HS-27A (cell line): ENCODE measurements at places on chromosomes 12 and 14.
A peak's percentile ranks its signal among the peaks of the same experiment; 100 is the strongest.

DNA sequence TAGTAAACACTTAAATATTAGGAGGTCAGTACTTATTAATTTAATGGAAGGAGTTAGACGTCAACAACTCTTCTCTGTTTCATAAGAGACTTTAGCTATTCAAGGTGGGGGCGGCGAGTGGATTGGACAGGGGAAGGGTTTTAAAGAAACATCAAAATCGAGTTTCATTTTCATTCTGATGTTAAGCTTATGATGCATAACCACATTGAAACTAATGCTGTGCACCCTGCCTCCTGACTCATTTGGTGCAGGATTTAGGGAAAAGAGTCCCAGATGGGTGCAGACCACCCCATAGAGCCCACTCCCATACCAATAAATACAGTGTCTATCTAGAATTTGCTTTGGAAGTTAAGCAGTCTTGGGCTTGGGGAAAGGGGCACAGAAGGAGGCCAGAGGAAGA, 7.4 kb downstream of the ZBTB39 start:
- no peak for DNase-seq

- no peak for DNase-seq
Measured at GRCh38 chr14:57982804-57983634, 117.1 kb upstream of the SLC35F4 start.

DNA sequence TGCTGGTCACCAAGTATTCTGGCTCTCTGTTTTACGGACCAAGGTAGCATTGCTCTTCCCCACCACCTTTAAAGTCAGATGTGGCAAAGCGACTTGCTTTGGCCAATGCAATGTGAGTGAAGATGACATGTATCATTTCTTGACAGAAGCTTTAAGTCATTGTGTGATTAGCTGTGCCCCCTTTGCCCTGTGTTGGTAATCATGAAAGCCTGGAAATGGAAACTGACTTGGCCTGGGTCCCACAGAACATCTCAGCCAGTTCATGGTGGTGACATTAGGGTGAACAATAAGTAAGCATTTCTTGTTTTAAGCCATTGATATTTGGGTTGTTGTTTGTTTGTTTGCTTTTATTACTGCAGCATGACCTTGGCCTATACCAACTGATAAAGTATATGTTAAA, 15.9 kb upstream of the YLPM1 start:
- DNase-seq, result no peak

DNA sequence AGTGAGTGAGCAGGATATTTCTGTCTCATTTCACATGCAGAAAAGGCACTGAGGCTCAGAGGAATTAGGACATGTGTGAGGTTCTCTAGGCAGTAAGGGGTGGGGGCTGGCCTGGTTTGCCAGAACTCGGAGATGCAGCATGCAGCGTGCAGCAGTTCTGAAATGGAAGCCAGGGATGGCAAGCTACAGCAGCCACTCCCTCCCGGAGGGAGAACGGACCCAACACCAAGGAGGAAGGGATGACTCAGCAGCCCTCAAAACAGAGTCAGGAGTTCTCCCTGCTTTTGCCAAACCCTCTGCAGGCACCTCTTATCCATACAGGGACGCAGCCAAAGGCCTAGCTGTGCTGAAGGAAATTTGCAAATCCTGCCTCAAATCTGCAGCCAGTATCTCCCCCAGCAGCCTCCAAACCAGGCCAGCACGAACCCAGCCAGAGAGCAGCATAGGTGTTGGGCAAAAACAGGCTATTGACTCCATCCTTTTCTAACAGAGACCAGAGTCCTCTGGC, 10.3 kb upstream of the SERPINA3 start:
- DNase-seq, result no peak

DNA sequence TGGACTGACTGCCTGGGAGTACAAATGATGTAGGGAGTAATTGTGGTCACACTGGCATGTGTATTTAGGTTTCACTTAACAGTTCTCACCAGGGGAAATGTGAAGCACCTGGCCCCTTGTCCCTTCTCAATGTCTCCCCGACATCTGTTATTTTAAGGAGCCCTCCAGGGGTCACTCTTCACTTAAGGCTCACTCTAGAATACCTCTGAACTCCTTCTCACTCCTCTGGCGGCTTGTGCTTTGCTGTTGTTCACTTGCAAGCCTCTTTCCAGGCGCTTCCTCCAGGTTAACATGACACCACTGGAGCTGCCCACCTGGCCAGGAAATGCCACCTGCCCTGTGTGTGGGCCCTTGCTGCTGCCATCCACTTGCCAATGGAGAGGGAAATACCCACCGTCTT, 56.5 kb upstream of the GZMB start:
- DNase-seq, result no peak

GRCh38 chr12:124509676-124510300, 57.6 kb downstream of the NCOR2 start:
- no peak for DNase-seq

- DNase-seq, result no peak
Measured at GRCh38 chr14:101191101-101191720, 287.7 kb upstream of the RTL1 start.

DNA sequence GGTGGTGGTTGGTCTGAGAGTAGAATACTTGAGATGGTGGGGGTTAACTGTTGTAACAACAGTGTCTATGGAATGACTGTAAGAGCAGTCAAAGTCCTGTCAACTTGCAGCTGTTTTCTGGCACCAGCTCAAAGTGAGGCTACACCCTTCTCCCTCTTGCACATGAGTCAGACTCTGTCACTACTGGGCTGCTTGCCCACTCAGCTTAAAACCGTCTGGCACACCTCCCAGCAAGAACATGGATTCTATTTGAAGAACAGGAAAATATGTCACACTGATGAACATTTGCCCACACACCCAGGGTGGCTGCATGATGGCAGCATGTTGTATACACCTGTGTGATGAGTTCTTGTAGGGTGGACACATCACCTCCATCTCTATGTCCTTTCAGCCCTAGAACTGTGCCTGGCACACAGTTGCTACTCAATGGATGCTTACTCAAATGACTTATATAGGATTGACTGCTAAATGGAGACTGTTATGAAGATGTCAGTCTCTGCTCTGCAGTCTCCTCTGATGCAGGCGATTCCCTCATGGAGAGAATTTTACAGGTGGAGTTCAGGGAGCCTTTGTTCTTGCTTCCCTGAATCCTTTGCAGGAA, 19.3 kb upstream of the SERPINA6 start:
- peak; percentile 74 for DNase-seq

GRCh38 chr14:100834082-100834793, 8.3 kb downstream of the MEG3 start:
- DNase-seq, result no peak

GRCh38 chr12:6772726-6773589, 638 bp downstream of the LAG3 start:
- no peak for DNase-seq

- DNase-seq, result no peak
Measured at GRCh38 chr12:54996205-54996604, 11.6 kb upstream of the TESPA1 start.

DNA sequence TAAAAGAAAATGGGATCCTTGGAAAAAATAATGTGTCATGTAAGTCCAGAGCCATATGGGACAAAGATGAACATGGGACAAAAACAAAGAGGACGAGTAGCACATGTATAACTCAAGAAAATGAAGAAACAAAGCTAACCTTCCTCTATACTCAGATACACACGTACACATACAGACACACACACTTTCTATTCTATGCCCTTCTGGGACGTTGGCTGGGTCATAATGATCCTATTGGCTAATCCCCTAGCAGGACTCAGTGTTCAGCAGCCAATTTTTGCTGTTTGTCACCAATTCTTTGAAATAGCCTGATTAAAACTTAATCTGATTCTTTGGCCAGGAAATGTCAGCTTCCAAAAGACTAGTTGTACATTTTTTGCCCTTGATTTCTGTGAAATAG, 189.4 kb upstream of the FOXG1 start:
- DNase-seq, result no peak

- no peak for DNase-seq
Measured at GRCh38 chr12:123621619-123622530, 11.6 kb downstream of the EIF2B1 start.

GRCh38 chr12:113860059-113860820, 105.9 kb downstream of the RBM19 start:
- DNase-seq, result no peak

DNA sequence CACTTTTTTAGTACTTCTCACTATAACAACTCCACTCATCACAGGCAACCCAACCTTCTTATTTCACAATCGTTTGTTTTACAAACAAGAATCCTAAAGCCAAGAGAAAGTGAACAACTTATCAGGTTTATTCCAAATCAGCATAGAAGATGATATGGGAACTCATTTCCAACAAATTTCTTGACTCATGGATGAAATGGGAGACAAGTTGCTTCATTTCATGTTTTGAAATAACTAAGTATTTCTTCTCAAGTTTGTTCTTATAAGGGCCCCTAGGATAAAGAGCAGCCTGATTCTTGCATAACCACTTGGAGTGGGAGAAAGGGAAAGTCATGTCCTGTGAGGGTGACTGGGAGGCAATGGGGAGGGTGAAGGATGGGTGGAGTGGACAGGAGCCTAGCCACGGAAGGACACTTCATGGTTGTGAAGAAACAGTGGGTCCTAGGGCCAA, 168.3 kb downstream of the DUSP6 start:
- DNase-seq, result no peak

DNA sequence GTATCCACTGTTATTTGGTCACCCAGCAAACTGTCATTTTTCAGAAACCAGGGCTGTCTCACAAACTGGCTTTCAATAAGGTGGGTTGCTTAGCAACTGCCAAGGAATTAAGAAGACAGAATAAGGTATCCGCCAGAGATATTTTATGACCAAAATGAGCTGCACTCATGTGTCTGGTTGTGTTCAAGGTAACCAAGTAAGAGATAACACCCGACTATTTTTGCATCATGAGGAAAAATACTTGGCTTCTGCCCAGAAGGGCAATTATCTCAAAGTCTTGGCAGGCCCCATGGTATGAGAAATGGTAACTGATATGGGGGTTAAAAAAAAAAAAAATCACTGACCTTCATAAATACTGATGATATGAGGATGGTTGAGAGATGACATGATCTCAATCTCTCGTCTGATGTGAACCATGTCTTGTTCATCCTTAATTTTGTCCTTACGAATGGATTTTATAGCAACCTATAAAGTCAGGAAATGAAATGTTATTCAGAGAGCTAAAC, 32.6 kb downstream of the NUAK1 start:
- DNase-seq, result no peak

- no peak for DNase-seq
Measured at GRCh38 chr14:93727039-93727740, 61.1 kb downstream of the PRIMA1 start.

GRCh38 chr12:100672075-100672592, 98.7 kb downstream of the GAS2L3 start:
- no peak for DNase-seq

DNA sequence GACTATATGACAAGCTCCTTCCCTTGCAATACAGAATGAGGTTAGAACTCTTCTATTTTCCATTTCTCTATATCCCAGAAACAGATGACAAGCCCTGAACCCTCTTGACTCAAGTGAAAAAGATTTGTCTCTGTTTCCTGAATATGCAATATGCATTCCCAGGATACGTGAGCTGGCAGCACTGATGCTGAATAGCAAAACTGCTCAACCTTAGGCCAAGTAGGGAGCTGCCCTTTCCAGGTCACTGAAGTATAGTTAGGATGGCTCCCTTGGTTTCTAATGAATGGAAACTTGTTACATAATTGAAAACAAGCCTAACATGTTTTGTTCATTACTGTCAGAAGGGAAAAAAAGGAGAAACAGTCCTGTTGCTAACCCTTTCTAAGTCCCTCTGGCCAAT, 47.9 kb upstream of the PLEKHG7 start:
- DNase-seq, result no peak

DNA sequence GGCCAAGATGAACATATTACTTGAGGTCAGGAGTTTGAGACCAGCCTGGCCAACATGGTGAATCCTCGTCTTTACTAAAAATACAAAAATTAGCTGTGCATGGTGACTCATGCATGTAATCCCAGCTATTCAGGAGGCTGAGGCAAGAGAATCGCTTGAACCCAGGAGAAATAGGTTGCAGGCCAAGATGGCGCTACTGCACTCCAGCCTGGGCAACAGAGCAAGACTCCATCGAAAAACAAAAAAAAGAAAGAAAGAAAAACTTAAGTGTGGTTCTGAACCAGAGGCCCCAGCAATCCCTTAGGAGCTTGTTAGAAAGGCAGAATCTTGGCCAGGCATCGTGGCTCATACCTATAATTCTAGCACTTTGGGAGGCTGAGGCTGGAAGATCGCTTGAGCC, 24.5 kb downstream of the SVOP start:
- DNase-seq, result no peak

GRCh38 chr12:104003596-104003995, 37.9 kb downstream of the TDG start:
- no peak for DNase-seq

DNA sequence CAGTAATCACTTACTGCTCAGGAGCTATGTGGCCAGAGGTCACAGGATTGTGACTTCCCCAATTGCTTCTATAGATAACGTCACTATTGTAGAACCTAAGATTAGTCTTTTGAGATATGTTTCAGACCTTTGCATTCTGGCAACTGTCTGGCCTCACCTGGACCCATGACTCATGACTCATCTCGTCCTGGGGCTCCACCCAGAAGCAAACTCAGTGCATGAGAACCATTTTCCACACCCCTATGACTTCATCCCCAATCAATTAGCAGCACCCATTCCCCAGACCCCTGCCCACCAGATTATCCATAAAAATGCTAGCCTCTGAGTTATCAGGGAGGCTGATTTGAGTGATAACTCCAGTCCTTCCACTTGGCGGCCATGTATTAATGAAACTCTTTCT, 186.9 kb downstream of the EMP1 start:
- no peak for DNase-seq

GRCh38 chr14:99649219-99649618, 4.3 kb downstream of the HHIPL1 start:
- no peak for DNase-seq

DNA sequence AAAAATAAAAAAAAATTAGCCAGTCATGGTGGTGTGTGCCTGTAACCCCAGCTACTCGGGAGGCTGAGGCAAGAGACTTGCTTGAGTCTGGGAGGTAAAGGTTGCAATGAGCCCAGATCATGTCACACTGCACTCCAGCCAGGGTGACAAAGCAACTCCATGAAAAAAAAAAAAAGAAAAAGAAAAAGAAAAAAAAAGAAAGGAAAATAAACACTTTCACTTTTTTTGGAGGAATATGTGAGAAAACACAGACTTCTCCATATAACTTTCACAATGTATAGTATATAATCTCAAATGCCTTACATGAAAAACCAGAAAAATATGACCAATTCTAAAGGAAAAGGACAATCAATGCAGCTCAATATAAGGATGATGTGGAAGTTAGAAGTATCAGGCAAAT, 8.9 kb downstream of the CLECL1 start:
- no peak for DNase-seq

GRCh38 chr12:9378430-9378835, 170.2 kb upstream of the PZP start:
- DNase-seq, result no peak

GRCh38 chr12:68913682-68914081, 19.3 kb downstream of the CPM start:
- no peak for DNase-seq

DNA sequence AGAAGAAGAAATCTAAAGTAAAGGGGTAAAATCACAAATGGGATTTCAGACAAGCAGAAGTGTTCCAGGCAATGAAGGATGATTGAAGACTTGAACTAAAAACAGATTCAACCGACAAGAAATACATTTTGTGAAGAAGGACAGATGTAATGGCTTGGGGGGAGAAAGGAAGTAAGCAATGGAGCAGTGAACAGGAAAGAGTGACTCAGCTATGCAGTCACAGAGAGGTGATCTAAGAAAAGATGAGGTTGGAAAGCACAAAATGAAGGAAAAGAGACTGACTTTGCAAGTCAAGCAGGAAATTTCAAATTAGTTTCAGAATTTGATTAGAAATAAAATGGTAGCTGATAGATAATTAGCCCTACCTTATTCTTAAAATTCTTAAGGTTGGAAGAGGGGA, 66.5 kb downstream of the PUS7L start:
- no peak for DNase-seq
